C1 segment of cervical spinal cord (tissue), 14 donors: ENCODE measurements at places on chromosomes 5 and 9.

- no peak for DNase-seq
These were observed 2.0 kb downstream of the UBE2R2 start for GRCh38 chr9:33818847-33819500.

- DNase-seq = no peak
These were observed 272.0 kb downstream of the DENND1A start for GRCh38 chr9:123657941-123658340.

GRCh38 chr5:146744068-146744745, 134.3 kb downstream of the PPP2R2B start:
- DNase-seq = no peak

DNA sequence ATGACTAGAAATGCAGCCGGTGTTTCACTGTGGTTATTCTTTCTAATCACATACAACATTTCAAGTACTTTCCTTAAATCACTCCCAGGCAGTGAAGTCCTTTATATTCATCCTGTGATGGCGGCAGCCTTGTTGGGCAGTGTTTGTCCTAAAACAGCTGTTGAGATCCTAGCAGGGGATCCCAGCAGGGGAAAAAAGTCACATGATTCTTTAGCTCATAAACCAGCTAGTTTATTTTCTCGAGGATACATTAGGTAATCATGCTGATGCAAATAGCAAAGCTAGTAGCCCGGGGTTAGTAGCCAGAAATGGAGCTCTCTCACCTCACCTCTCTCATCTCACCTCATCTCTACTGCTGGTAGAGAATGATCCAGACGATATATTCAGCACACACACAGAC, 70.5 kb downstream of the FOXD1 start:
- DNase-seq = no peak

DNA sequence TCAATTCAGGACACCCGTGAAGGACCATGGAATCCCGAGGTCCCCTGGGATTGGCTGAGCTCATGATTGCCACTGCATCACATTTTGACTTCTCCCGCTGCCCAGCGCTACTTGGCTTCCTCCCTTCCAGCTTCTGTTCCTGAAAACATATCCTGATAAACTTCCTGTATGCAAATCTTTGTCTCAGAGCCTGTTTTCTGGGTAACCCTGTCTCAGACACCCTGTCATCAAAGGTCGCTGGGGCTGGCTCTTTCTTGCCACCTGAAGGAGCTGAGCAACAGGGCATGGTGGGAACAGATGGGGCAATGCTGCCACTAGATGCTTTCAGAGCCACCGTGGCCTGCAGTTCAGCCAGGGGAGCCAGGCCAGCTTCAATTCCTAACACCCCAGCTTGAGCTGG, 154.3 kb upstream of the TBC1D2 start:
- no peak for DNase-seq

DNA sequence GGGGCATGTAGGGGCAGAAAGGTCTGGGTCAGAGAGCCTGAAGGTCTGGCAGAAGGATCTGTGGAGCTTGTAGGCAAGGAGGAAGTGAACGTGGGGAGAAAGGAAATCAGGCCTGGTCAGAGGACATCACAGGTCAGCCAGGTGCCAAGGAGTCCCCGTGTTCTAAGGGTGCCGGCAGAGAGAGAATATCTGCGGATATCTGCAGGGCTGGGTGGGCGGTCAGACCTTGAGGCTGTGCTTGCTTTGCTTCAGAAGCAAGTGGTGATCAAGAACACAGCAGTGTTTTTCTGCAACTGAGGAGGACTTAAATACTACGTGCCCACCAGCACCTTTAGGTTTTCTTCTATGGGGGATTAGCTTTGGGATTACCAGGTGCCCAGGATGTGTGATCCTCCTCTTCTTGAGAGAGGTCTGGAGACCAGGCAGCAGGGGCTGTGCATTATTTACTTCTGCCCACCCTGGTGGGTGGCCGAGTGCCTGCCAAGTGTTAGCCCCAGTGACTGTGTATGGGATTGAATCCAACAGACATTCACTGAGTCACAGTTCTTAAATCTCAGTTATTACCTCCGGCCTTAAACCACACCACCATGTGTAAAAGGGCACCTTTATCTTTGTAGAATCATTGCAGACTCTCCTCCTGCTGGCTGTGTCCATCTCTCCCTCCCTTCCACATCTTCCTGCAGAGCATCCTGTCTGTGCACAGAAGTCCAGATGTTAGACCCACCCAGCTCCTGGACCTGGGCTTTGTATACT, 12.5 kb upstream of the SHB start:
- no peak for DNase-seq

DNA sequence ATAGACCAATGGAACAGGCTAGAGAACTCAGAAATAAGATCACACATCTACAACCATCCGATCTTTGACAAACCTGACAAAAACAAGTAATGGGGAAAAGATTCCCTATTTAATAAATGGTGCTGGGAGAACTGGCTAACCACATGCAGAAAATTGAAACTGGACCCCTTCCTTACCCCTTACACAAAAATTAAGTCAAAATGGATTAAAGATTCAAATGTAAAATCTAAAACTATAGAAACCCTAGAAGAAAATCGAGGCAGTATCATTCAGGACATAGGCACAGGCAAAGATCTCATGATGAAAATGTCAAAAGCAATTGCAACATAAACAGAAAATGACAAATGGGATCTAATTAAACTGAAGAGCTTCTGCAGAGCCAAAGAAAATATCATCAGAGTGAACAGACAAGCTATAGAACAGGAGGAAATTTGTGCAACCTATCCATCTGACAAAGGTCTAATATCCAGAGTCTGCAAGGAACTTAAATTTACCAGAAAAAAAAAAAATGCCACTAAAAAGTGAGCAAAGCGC, 43.8 kb downstream of the MRPS27 start:
- DNase-seq = no peak

DNA sequence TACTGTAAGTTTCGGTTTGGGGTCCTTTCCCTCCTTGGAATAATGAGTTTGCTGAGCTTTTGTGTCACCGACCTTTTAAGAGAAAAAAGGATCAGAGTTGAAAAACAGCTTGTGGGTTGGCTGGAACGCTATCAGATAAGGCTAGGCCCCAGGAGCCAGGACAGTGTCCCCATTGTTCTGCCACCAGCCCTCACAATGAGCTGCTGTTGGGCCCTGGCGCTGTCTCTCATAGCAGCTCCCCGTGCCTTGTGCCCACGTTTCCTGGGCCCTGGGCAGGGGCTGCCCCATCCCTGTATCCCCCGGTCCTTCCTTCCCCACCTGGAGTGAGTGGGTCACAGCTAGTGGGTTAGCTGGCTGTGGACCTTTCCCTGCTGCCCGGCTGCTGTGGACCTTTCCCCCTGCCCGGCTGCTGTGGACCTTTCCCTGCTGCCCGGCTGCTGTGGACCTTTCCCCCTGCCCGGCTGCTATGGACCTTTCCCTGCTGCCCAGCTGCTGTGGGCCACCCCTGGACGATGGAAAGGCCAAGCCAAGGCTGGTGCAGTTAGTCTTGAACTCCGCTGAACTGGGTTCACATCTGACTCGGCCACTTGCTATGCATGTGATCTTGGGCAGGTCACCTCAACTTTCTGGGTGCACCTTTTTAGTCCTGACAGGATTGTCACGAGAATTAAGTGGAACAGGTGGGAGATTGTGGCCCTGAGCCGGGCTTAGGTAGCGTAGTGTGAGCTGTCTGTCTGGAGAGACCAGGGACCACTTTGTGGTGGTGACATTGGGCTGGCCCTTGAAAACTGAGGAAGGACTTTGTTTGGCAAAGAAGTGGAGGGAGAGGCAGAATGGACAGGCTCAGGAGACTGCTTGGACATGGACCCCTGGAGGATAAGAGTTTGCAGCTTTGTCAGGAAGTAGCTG, 99.5 kb downstream of the DAB2IP start:
- peak; percentile 46 for DNase-seq

GRCh38 chr5:76958991-76959767, 6.3 kb downstream of the CRHBP start:
- DNase-seq = no peak

DNA sequence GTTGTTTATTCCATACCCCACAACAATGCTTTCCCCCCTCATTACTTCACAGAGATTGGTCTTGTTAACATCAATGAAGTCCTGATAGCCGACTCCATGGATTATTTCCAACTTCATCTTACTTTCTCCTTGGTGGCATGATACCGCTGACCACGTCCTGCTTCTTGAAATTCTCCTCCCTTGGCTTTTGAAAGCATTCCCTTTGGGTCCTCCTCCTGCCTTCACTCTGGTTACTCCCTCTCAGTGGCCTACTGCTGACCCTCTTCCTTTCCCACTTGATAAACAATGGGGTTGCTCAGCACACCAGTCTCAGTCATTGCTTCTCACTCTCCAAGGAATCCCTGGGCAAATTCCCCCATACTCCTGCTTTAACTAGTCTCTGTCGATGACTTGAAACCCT, 283.9 kb downstream of the SEC61B start:
- no peak for DNase-seq

GRCh38 chr9:134867917-134868750, 12.5 kb upstream of the FCN2 start:
- no peak for DNase-seq

- peak; percentile 76 for DNase-seq
These were observed 3.1 kb downstream of the SLC4A9 start for GRCh38 chr5:140362875-140363630.

DNA sequence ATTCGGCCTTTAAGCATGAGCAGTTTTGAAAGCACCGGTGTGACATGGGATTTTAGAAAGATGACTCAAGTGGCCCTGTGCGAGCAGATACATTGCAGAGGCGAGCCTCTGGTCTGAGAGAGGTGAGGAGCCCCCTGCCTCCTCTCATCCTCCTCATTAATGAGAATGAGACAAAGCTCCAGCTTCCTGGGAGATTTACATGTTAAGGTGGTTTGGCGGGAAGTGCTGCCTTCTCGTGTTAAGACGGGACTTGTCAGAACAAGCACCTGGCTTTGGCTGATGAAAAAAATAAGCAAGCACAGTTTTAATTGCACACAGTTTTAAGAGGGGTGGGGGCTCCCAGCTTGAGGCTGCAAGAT, 68.1 kb downstream of the ACTL7B start:
- no peak for DNase-seq

- peak; percentile 8 for DNase-seq
These were observed 3.5 kb upstream of the CNTFR start for GRCh38 chr9:34592895-34593601.

- no peak for DNase-seq
These were observed 296.6 kb upstream of the FBXL7 start for GRCh38 chr5:15203376-15203775.

DNA sequence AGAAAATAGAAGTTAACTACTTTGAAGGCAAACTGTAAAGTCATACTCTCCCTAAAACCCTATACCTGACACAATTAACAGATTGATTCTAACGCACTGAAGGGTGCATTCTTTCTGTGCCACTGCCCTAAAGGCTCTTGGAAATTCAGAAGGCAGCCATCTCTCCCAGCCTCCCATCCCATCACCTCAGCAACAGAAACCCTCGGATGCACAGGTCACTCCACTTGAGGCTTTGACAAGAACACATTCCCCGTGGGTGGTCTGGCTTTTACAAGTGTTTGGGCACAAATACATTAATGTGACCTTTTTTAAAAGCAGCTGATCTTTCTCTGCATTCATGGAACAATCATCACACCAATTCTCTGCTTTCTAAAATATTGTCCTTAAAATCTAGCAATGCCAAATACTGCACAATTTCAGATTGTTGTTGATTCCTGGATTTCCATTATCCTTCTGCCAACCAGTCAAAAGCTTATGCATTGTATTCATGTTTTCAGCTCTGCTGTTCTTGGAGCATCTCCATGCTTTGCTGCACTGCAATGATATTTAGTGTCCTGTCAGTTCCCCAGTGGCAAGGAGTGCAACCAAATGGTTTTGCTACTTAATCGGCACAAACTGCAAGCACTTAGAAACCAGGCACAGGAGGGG, 175.6 kb downstream of the TMEM161B start:
- DNase-seq = peak; percentile 10

- no peak for DNase-seq
These were observed 22.5 kb upstream of the RANBP3L start for GRCh38 chr5:36323926-36324781.

GRCh38 chr9:22030101-22030598, 21.0 kb upstream of the CDKN2B start:
- no peak for DNase-seq

DNA sequence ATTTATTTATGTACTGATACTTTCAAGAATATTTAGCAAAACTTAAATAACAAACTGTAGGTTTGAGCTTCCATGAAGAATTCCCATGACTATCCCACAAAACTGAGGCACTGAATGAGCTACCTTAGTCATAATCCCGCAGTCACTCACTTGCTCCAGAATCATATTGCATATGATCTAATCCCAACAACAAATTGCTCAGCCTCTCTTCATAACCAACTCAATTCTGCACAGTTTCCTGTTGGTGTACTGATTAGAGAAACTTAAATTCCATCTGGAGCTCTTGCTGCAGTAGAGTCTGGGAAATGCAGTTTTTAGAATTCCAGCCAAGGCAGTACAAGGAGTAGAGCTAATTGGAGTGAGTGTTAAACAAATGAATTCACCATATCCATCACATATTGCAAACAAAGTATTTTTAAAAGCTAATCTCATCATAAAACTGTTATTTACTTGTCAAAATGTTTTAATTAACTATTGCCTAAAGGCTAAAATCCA, 35.7 kb upstream of the CDH18 start:
- no peak for DNase-seq

GRCh38 chr5:93800988-93801811, 59.8 kb upstream of the POU5F2 start:
- DNase-seq = peak; percentile 51
